ENCODE measurements at places on chromosomes 11 and 22. TPM values are rescaled to one million over a fixed set of nuclear protein-coding genes. Genes with fewer than 3 reads are reported as not detected.

The ZP1 gene
- not detected for total RNA-seq

The ANO5 gene
- 3.4 TPM for total RNA-seq

The ART1 gene
- not detected for total RNA-seq

The USP35 gene
- 9.3 TPM for total RNA-seq

GRCh38 chr22:49583341-49583740 is 244.3 kb downstream of the BRD1 start:
- no peak for DNase-seq

The F2 gene
- not detected for total RNA-seq

GRCh38 chr11:73325036-73325981 is 17.2 kb downstream of the ARHGEF17 start:
- no peak for DNase-seq

The SORL1 gene
- total RNA-seq: 13.8 TPM

- no peak for DNase-seq
Measured at GRCh38 chr11:6611963-6612212, 128 bp downstream of the TAF10 start.

- no peak for DNase-seq
Measured at GRCh38 chr11:45917286-45917622, 423 bp downstream of the PEX16 start.

The CBX6 gene
- 45.8 TPM for total RNA-seq

The CCND1 gene
- total RNA-seq: 344 TPM

GRCh38 chr22:37638391-37639069 is 939 bp upstream of the SH3BP1 start:
- no peak for DNase-seq

GRCh38 chr11:100328626-100329340 is 358.3 kb upstream of the ARHGAP42 start:
- no peak for DNase-seq

DNA sequence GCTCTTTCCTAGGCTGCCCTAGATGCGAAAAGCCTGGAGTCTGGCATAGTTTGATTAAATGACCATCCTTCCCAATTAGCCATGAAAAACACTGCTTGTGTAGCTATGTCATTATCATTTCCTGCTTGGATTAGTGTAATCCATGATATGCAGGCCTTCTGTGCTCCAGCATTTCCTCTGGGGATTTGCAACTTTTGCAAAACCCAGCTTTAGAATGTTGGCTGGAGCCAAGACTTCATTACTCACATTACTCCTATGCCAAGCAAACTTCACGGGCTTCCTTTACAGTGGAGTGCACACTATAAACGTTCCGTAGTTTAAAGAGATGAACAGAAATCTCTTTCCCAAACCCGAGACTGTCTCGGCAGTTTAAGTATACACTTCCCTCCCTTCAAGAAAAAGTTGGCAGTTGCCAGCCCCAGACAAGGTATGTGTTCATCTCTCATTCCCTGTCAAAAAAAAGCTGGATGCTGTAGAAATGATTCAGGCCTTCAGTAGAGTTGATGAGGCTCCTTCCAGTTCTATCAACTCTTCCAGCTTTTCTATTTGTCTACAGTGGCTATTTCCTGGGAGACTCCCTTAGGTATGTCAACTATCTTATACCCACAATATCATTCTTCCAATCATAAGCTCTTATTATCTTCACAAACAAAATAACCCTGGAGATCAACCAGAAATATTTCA is 180.0 kb downstream of the MAML2 start:
- no peak for DNase-seq

DNA sequence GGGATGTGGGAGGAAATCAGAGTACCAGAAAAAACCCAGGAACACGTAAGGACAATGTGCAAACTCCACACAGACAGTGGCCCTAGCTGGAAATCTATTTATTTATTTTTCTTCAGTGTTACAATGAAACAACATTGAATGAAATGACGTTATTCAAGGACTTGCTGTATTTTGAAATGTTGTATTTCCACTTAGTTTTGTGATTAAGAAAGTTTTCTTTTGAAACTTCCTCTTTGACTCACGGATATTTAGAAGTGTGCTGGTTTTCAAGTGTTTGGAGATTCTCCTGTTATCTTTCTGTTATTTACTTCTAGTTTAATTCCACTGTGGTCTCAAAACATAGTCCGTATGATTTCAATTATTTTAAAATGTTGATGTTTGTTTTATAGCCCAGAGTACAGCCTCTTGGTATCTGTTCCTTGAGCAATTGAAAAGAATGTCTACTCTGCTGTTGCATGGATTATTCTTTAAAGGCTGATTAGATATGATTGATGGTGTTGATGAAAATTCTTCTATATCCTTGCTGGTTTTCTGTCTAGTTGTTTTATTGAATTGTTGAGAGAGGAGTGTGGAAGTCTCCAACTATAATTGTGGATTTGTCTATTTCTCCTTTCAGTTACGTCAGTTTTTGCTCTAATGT is 141.0 kb downstream of the ARHGAP20 start:
- no peak for DNase-seq

GRCh38 chr11:83025267-83025704 is 46.4 kb downstream of the RAB30 start:
- DNase-seq: no peak

DNA sequence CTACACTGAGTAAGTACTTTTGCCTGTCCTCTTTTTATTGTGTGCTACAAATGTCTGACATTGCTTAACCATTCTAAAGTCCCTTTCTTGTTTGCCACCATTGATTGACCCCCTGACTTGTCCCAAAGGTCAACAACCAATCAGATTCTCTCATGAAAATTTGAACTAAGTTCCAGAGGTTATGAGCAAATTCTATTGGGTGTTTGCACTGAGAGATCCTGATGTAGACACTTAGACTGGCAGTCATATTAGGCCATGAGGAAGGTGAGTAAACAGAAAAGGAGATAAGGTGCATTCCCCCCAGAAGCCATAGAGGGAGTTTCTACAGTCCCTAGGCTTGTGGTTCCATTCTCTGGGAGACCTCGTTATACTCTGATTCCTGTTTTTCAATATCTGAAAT is 101.3 kb upstream of the E2F8 start:
- DNase-seq: no peak

GRCh38 chr11:57387289-57388030 is 3.0 kb downstream of the PRG2 start:
- DNase-seq: no peak

- DNase-seq: no peak
Measured at GRCh38 chr11:831118-831864, 1.5 kb upstream of the CD151 start.

GRCh38 chr11:112364962-112365481 is 104.4 kb upstream of the PLET1 start:
- no peak for DNase-seq

GRCh38 chr11:27233654-27234042 is 129.4 kb downstream of the CCDC34 start:
- no peak for DNase-seq

- peak; percentile 84 for DNase-seq
Measured at GRCh38 chr11:67288452-67289225, 464 bp upstream of the ANKRD13D start.

The GSTT4 gene
- not detected for total RNA-seq

The FAM180B gene
- total RNA-seq: 0.50 TPM

- no peak for DNase-seq
Measured at GRCh38 chr22:46049726-46050450, 72.9 kb upstream of the WNT7B start.

DNA sequence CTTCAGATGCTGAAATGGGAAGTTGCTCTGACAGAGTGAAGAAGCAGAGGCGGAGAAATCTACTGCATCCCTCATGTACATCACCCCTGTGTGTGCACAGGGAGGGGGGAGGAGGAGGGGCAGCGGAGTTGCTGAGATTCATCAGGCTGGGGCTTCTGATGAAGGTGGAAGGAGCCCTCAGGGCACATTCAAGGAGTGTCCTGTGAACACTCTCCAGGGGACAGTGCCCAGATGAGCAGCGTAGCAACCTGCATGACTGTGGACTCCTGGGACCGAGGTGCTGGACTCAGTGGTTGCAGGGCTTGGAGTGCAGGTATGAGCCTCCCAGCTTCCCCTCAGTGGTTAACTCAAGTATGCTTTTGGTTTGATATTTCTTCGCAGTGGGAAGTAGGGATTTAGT is 257.8 kb upstream of the B3GAT1 start:
- no peak for DNase-seq

The SAA4 gene
- total RNA-seq: not detected

DNA sequence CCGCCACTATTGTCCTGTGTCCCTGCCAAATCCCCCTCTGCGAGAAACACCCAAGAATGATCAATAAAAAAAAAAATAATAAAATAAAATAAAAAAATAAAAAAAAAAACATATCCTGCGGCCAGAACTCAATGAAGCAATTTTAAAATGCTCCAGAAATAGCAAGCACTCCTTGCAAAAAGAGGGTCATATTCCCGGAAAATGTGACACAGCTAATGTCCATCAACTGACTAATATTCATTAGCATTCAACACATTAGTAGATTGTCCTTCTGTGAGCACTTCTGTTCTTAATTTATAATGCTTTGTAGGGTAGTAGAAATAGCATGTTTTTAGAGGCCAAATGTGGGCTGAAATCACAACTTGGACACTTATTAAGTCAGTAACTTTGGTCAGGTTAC is 252.3 kb upstream of the SESN3 start:
- no peak for DNase-seq

DNA sequence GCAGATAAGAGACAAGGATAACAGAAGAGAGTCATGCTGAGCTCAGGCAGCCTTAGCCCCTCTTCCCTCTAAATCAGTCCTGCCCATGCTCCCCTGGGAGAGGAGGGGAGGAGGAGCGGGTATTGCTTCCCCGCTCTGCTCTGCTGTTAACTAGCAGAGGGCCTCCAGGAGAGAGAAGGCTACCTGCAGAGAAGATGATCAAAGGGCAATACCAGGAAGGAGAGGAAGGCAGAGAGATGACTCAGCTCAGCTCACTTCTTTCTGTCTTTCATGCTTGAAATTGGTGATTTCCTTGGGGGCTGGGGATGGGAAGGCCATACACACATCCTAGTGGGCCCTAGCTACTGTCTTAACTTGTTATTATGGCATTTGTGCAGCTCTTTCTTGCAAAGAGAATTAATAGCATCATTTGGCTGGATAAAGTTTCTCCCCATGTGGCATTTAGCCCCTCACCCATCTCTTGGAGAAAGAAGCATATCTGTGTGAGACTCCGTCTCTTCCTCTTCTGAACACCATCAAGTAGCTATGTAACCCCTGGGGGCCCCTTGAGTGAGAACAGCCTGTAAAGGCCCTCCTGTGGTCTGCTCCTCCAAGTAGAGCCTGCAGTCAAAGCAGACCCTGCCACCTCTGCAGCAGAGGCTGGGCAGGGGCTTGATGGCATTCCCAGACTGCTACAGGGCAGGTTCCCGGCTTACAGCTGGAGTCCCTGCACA is 33.4 kb upstream of the AMOTL1 start:
- DNase-seq: no peak

The UVRAG gene
- 24.1 TPM for total RNA-seq

The TRIM48 gene
- total RNA-seq: not detected

GRCh38 chr11:111759778-111760407 is 6.3 kb downstream of the PPP2R1B start:
- DNase-seq: no peak

DNA sequence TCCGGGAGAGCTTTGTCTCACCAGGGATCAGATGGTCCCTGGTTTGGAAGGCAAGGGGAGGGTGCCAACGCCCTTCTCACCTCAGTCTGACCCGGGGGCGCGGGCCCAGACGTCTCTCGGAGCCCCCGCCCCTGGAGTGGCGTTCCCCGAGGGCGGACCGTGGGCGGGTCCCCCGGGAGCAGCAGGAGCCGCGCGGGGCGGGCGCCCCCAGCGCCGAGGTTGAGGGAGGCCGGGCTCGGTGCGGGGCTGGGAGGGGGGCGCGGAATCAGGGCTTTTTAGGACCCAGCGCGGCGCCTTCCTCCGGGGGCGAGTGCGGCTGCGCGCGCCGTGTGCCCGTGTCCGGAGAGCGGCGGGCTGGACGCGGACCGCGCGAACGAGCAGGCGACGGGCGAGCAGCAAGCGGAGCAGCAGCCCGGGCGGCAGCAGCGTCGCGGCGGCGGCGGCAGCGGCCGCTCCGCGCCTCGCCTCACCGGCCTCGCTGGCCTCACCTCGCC is at the start of gene KCNC1:
Gene KCNC1 (plus strand): TSS at position 364 of the 494 bp plus-strand sequence. CDS start 1,222 bp downstream, outside the sequence.
- DNase-seq: peak; percentile 60

DNA sequence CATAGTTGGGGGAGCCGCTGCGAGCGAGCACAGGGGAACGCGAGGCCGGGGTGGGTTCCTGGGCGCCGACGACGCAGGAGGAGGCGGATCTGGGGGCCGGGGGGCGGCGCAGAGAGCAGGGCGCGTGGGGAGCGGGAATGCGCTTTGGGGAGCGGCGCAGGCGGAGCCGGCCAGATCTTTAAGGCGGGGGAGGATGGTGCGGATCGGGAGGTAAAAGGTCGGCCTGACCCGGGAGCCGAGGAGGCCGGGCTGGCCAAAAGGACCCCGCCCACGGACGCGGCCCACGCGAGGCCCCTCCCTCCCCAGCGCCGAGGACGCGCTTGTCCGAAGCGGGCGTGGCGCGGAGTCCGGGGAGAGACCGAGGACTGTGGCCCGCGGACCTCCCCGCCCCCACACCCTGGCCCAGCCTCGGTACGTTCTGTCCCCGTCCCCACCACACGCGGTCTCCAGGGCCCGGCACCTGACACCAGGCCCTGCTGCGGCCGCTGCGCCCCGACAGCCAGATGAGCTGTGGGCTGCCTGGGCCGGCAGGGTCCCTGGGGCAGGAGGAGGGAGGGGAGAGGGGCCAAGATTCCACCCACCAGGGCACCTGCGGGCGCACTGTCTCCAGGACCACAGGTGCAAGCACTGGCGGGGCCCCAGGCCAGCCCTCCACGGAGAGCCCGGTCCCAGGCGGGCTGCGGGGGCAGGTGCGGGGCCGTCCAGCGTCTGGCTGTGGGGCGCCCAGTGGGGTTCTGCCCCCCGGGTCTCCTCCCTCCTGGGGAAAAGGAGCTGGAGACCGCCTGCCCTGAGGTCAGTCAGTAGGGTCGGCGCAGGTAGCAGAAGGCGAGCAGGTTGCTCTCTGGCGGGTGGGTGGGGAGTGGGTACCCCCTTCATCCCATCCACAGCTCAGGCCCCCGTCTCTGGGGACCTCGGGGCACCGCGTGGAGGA is 10.9 kb downstream of the PIM3 start:
- DNase-seq: peak; percentile 7

- DNase-seq: no peak
Measured at GRCh38 chr11:44645827-44646226, 80.4 kb downstream of the CD82 start.

DNA sequence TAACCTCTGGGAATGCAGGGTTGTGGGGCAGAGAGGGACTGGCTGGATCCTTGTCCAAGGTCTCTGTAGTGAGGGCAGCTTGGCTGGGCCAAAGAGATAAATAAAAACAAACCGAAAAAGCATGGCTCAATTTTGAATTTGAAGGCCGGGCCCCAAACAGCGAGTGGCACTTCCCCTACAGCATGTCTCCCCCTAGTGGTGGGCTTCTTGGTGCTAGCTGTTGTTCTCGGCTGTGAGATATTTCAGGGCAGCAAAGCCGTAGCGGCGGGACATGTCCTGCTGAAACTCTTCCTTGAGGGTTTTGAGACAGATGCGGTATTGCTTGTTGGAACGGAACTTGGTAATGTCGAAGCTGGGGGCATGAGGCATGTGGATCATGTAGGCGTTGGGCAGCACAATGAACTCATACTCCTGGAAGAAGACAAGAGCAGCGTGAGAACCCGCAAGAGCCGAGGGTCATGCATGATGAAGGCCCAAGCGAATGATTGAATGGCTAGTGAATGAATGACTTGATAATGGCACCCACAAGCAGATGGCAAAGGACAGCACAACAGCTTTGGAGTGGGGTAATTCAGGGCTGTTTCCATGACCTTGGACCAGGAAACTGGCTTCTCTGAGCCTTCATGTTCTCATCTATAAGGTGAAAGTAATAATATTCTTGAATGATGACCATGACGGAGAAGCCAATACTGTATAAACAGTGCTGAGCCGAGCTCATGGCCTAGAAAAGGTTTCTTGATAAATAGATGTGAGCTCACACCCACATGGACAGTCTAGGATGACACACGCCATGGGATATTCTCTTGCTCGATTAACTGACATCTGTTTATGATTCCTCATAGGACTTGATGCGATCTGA is 216.3 kb upstream of the SYN3 start:
- peak; percentile 12 for DNase-seq

All from neural crest cell (in vitro differentiated cells).